Activated CD4-positive, alpha-beta memory T cell treated with anti-CD3 and anti-CD28 coated beads for 36 hours (primary cell): ENCODE measurements at places on chromosomes 7 and 10. TPM values are rescaled to one million over a fixed set of nuclear protein-coding genes. Genes with fewer than 3 reads are reported as not detected.

Gene MMD2
- total RNA-seq, result not detected

Gene TMEM213
- total RNA-seq, result 0.19 TPM

Gene ANXA7
- 138 TPM for total RNA-seq

Gene BLNK
- not detected for total RNA-seq

Gene LBX1
- total RNA-seq, result not detected

GRCh38 chr7:130494431-130494858, 2.6 kb downstream of the MEST start:
- H3K4me1 ChIP-seq, result peaks cover 11% of the 10 kb centered on the region
- DNase-seq, result no peak
- peaks cover 2% of the 10 kb centered on the region for H3K36me3 ChIP-seq
- H3K27ac ChIP-seq, result no peak overlapping the region
- H3K4me3 ChIP-seq, result no peak overlapping the region

DNA sequence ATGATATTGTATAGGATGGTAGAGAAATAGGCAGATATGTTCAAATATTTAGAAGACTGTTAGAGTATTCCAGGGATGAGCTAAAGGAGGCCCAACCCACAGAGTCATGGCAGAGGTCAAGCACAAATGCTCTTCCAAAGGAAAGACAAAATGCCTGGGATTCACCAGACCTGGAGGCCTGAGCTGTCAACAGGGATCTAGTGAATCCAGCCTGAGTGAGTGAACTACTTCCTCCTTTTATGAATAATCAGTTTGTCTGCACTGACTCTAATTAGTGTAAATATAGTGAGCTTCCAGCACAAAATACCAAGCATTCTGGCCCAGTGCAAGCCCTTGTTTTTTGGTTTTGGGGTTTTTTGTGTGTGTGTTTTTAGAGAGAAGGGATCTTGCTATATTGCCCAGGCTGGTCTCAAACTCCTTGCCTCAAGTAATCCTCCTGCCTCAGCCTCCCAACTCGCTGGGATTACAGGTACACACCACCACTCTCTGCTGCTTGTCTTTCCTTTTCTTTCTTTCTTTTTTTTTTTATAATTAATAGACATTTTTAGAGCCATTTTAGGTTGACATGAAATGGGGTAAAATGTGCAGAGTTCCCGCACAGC, 244.4 kb downstream of the SKIDA1 start:
- no peak for DNase-seq
- no peaks in the 10 kb centered on the region for H3K4me1 ChIP-seq
- H3K27me3 ChIP-seq, result peaks cover 6% of the 10 kb centered on the region
- H3K27ac ChIP-seq, result no peak overlapping the region
- no peaks in the 10 kb centered on the region for H3K36me3 ChIP-seq

- peak overlapping the region; percentile 88 for H3K4me3 ChIP-seq
- peak overlapping the region; percentile 98 for H3K27ac ChIP-seq
- DNase-seq, result no peak
- no peaks in the 10 kb centered on the region for H3K27me3 ChIP-seq
Measured at GRCh38 chr10:84331091-84331490, 2.7 kb downstream of the CCSER2 start.

DNA sequence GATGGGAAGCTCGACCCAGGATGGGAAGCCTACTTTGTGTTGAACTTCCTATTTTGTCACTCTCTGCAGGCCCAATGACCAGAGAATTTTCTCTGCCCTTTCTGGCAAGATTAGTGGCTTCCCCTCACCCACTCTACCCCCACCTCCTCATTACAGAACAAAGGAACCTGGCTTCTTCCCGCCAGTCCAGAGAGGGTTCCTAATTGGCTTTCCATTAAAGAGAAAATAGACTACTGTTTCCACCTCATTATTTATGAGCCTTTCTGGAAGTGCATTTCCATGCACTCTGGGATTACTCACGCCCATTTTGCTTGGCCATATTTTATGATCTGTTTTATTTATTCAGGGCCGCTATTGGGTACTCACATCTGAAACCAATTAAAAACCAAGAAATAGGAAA, 94.9 kb upstream of the TCF7L2 start:
- no peaks in the 10 kb centered on the region for H3K27me3 ChIP-seq
- no peak overlapping the region for H3K4me3 ChIP-seq
- no peaks in the 10 kb centered on the region for H3K4me1 ChIP-seq
- DNase-seq, result no peak
- no peaks in the 10 kb centered on the region for H3K36me3 ChIP-seq

DNA sequence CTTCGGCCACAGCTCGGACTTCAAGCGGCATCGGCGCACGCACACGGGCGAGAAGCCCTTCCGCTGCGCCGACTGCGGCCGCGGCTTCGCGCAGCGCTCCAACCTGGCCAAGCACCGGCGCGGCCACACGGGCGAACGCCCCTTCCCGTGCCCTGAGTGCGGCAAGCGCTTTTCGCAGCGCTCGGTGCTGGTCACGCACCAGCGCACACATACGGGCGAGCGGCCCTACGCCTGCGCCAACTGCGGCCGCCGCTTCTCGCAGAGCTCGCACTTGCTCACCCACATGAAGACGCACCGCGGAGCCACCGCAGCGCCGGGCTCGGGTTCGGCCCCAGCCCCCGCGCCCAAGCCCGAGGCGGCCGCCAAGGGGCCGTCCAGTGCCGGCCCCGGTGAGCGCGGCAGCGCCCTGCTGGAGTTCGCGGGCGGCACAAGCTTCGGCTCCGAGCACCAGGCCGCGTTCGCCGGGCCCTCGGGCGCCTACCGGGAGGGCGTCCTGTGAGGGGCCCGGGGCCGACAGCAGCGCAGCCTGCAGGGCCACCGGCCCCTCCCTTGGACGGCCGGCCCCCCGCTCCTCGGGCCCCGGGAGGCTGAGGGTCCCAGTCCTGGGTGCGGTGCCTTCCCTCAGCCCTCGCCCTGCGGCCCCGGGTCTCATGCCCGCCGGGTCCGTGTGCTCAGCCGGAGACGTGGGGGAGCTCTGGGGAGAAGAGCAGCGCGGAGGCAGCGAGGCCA, 17.2 kb downstream of the ZNF316 start:
- no peak overlapping the region for H3K27ac ChIP-seq
- DNase-seq, result no peak
- no peaks in the 10 kb centered on the region for H3K4me1 ChIP-seq
- no peaks in the 10 kb centered on the region for H3K27me3 ChIP-seq
- peaks cover 36% of the 10 kb centered on the region for H3K36me3 ChIP-seq

DNA sequence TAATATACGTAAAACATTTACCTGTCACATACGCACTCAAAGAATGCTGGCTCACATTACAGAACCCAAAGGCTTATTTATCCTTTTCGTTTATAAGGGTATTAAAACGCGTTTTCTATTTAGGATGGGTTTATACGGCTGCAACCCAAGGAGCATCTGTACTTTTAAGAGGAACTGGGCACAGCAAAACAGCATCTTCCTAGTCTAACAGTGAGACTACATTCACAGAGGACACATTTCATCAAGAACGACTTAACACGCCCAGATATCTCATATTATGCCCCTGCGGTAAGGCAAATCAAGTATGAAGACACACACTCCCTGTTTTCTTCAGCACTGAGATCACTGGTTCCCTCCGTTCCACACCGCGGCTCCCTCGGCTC, 533 bp upstream of the DMTF1 start:
- no peaks in the 10 kb centered on the region for H3K27me3 ChIP-seq
- peak overlapping the region; percentile 96 for H3K27ac ChIP-seq
- DNase-seq, result no peak
- H3K36me3 ChIP-seq, result peaks cover 17% of the 10 kb centered on the region

DNA sequence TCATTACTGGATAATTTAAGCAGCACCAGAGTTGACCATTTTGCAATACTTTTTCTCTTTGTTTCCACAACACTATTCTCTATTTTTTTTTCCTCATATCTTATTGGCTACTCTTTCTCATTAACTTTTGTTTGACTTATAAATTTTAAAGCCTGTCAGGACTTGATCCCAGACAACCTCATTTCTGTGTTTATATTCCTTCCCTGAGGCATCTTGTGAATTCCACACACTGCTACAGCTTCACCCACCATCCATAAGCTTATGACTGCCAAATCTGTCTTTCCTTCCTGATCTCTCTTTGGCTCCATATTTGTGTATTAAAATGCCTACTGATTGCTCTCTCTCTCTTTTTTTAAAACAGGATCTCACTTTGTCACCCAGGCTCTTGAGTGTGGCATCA, 124.6 kb upstream of the MBL2 start:
- H3K27me3 ChIP-seq, result no peaks in the 10 kb centered on the region
- no peak for DNase-seq
- H3K4me1 ChIP-seq, result no peaks in the 10 kb centered on the region
- no peak overlapping the region for H3K27ac ChIP-seq

- no peaks in the 10 kb centered on the region for H3K36me3 ChIP-seq
Measured at GRCh38 chr7:47622946-47623640, 41.2 kb upstream of the TNS3 start.

- no peak overlapping the region for H3K4me3 ChIP-seq
- H3K27me3 ChIP-seq, result peaks cover 1% of the 10 kb centered on the region
- no peaks in the 10 kb centered on the region for H3K36me3 ChIP-seq
- no peak overlapping the region for H3K27ac ChIP-seq
- DNase-seq, result no peak
Measured at GRCh38 chr10:77032188-77032570, 605.4 kb downstream of the KCNMA1 start.

DNA sequence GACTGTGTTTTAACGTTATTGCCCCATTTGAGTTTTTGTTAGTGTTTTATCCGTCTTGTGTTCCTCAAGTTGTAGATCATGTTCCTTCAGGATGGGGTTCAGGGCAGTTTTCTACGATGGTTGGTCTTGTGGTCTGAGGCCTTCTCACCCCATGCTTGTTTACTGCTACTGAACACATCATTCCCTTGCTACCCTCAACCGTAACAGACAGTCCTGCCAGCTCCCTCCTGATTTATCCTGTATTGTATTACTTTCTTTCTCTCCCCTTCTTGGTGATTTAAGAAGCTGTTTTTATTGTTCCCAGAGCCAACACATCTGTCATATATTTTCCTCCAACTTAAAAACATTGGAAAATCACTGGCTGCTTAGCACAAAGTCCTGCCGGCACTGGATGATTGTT, 719.8 kb downstream of the INHBA start:
- H3K4me1 ChIP-seq, result no peaks in the 10 kb centered on the region
- no peak for DNase-seq
- no peaks in the 10 kb centered on the region for H3K27me3 ChIP-seq
- no peaks in the 10 kb centered on the region for H3K36me3 ChIP-seq
- H3K4me3 ChIP-seq, result no peak overlapping the region

- peaks cover 4% of the 10 kb centered on the region for H3K27me3 ChIP-seq
- no peaks in the 10 kb centered on the region for H3K36me3 ChIP-seq
- DNase-seq, result no peak
- no peak overlapping the region for H3K4me3 ChIP-seq
Measured at GRCh38 chr7:1715331-1715625, 45.2 kb downstream of the ELFN1 start.

DNA sequence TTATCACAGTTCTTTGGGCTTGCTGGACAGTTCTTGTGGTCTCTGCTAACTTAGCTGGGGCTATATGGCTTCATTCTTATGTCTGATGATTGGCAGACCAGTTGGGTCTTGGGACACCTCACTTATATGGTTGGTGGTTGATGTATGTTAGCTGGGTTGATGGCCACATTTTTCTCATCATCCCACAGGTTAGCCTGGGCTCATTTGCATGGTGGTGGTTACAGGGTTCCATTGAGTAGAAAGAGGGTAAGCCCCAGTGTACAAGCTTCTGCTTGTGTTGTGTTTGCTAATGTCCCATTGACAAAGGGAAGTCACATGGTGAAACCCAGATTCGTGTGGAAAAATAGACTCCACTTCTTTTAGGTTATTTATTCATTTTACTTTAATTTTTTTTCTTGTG, 40.6 kb downstream of the TMEM60 start:
- H3K36me3 ChIP-seq, result no peaks in the 10 kb centered on the region
- peak overlapping the region; percentile 68 for H3K27ac ChIP-seq
- H3K4me1 ChIP-seq, result peaks cover 31% of the 10 kb centered on the region
- DNase-seq, result peak; percentile 26
- H3K27me3 ChIP-seq, result no peaks in the 10 kb centered on the region

GRCh38 chr7:31778296-31778695, 91.3 kb downstream of the PPP1R17 start:
- H3K4me1 ChIP-seq, result no peaks in the 10 kb centered on the region
- DNase-seq, result no peak
- no peaks in the 10 kb centered on the region for H3K27me3 ChIP-seq
- H3K4me3 ChIP-seq, result no peak overlapping the region
- H3K27ac ChIP-seq, result no peak overlapping the region

GRCh38 chr10:129464251-129464650, 2.8 kb upstream of the MGMT start:
- peaks cover 7% of the 10 kb centered on the region for H3K4me1 ChIP-seq
- H3K4me3 ChIP-seq, result no peak overlapping the region
- peaks cover under 1% of the 10 kb centered on the region for H3K36me3 ChIP-seq
- peaks cover 7% of the 10 kb centered on the region for H3K27me3 ChIP-seq
- no peak for DNase-seq
- no peak overlapping the region for H3K27ac ChIP-seq

DNA sequence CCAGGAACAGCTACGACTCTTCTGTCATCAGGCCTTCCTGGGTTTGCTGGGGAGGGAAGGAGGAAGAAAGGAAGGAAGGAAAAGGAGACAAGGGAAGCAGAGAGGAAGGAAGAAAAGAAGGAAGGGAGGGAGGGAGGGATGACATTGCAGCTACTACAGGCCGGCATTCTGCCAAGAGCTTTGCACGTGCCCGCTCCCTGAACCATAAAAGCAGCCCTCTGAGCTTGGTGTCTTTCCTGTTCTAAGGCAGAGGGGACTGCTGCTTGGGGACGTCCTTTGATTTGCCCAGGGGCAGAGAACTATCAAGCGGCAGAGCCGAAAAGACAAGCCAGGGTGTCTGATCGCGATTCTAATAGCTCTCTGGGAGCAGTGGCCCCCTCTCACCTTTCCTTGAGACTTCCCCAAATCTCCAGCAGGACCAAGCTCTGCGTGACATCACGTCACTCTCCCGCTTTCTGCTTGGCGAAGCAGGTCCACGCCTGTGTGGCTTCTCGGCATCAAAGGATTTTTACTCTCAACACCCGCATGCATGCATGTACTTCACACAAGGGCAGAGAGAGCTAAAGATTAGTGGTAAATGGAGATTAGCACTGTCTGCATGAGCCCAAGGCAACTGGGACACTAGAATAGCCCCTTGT, 167.8 kb upstream of the AUTS2 start:
- H3K4me1 ChIP-seq, result no peaks in the 10 kb centered on the region
- no peak for DNase-seq
- no peak overlapping the region for H3K4me3 ChIP-seq
- peaks cover 2% of the 10 kb centered on the region for H3K27me3 ChIP-seq
- H3K36me3 ChIP-seq, result no peaks in the 10 kb centered on the region

- H3K36me3 ChIP-seq, result no peaks in the 10 kb centered on the region
- H3K4me1 ChIP-seq, result no peaks in the 10 kb centered on the region
- DNase-seq, result no peak
- H3K4me3 ChIP-seq, result no peak overlapping the region
- peaks cover 1% of the 10 kb centered on the region for H3K27me3 ChIP-seq
Measured at GRCh38 chr7:101686030-101686429, 56.9 kb upstream of the MYL10 start.

- H3K4me1 ChIP-seq, result no peaks in the 10 kb centered on the region
- H3K27ac ChIP-seq, result no peak overlapping the region
- peaks cover 17% of the 10 kb centered on the region for H3K27me3 ChIP-seq
- H3K4me3 ChIP-seq, result no peak overlapping the region
Measured at GRCh38 chr7:45881759-45882464, 6.4 kb upstream of the IGFBP1 start.

DNA sequence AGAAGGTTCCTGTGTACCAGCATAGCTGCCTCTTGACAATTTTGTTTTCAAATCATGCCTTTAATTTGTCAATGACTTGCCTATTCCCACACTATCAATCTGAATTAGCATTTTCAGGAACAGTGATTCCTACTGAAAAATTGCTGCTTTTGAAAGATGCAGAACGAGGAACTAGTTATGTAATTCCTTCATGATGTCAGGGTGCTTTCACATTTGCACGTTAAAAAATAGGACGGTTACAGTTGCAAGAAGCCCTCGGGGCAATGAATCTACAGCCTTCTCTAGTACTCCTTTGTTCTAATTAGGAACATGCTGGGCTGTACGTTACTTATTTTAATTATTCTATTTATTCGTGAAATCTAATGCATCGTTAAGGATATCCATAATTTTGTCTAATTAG, 253.9 kb downstream of the OTUD1 start:
- DNase-seq, result no peak
- H3K27ac ChIP-seq, result no peak overlapping the region
